ENCODE measurements at places on chromosomes 4 and X.

DNA sequence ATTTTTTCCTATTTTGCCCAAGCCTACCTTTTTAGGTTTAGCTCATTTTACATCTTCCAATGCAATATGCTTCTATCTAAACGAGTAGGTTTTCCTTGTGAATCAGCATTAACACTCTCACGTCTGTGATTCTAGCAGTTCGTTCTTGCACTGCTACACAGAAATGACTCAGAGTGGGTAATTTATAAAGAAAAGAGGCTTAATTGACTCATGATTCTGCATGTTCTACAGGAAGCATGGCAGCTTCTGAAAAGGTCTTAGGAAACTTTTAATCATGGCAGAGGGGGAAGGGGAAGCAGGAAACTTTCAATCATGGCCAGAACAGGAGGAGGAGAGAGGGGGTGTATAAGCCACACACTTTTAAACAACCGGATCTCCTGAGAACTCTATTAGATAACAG is 44.9 kb downstream of the SPANXN1 start:
- DNase-seq, result no peak

DNA sequence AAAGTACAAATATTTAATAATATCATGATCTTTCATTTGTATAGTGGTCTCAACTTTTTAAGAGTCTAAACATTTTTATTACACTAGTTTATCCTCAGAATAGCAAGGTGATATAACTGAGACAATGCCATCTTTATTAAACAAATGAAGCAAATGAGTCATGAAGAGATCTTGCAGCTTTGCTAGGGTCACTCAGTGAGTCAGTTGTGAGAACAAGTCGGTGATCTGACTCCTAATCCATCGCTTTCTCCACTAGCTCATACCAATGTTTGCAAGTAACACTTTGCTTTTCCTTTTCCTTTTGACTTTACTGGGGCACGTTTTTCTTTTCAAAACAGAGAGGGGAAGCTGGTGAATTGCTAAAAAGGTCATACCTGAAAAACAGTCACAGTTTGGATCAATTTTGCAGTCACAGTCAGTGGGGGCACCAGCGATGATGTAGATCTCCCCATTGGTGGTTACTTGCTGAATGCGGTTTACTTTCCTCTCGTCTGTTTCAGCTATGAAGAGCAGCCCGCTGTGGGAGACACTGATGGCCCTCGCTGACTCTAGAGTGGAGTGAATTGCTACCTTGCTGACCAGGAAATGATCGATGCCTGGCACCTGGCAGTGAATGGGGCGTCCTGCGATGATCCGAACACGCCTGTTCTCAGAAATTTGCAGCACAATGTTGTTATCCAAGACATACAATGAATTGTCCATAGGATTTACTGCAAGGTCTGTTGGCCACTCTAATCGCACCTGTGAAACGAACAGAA is 75.7 kb downstream of the SH2D1A start:
- DNase-seq, result no peak

- DNase-seq, result no peak
These were observed 25.3 kb upstream of the CYBB start for GRCh38 chrX:37754516-37754915.

GRCh38 chrX:12309040-12309743 is 170.9 kb downstream of the FRMPD4 start:
- DNase-seq, result no peak

DNA sequence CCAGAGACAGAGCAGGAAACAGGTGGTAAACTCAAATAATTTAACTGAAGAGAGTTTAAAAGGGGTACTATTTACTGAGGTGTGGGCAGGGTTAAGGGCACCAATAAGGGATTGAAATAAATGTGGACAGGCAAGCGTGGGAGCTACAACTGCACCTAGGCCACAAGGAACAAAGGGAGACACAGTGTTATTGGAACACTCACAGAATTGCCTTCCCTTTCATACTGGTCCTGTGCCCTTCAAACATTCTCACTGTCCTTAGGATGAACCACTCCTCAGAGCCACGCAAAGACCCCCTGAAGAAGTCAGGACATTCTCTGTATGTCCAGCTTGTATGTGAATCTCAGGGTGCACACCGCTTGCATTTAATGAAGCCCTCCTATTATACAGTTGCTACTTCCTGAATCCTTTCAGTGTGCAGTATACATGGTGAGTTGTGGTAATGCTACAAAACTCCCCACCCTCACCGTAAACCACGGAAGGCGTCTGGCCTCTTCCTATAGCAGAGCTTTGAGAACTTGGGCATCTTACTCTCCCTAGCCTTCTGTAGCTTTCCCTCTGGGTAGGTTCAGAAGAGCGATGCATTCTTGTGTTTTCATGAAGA is 9.6 kb upstream of the MRPL1 start:
- peak; percentile 73 for DNase-seq

DNA sequence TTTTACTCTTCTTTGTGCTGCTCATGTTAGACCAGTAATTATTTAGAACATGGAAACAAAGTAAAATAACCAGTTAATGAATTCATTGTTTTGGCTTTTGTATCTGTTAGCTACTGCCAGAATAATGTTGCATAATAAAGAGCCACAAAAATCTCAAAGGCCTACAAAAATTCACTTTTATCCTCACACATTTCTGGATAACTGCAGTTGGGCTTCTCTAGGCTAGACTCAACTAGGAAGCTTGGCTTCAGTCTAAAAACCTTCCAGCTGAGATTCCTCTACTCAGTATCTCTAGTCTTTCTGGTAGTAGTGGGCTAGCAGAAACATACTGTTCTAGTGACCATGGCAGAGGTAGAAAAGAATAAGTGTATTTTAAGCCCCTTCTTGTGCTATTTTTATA is 73.0 kb downstream of the FAT4 start:
- no peak for DNase-seq

DNA sequence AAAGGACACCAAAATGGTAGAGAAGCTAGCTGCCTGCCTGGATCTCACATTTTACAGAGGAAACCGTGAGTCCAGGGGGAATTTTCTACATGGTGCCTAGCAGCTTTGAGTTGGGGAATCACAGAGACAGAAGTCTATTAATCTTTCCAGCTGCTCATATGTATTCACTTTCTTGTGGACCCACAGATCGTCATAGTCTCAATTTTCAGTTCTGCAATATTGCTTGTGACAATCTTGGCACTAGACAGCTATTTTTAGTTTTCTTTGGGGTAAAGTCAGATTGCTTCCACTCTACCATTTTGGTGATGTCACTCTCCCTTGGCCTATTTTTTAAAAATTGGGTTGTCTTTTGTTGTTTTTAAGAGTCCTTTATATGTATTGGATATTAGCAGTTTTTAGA is 233.4 kb upstream of the STK26 start:
- no peak for DNase-seq

DNA sequence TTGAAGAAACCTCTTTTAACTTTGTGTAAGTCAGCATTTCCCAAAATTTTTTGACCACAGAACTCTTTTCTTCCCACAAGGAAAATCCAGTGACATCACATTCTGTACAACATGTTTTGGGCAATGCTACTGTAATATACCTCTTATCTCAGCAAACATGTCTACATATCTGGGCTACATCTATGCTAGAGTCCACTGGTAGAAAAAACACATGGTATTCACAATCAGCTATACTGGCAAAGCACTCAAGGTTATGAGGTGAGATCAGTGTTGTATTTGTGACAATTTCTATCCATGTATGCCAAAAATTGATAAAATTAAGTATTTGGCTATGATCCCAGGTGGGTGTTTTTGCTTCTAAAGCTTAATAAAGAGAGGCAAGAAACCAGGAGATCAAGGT is 98.0 kb downstream of the ATP11C start:
- DNase-seq, result no peak

GRCh38 chr4:4577359-4577875 is 35.6 kb upstream of the STX18 start:
- no peak for DNase-seq

- no peak for DNase-seq
These were observed 146.7 kb downstream of the TBL1X start for GRCh38 chrX:9611436-9612145.

GRCh38 chr4:4789462-4789861 is 70.0 kb upstream of the MSX1 start:
- no peak for DNase-seq

- no peak for DNase-seq
These were observed 8.4 kb downstream of the C4orf54 start for GRCh38 chr4:99649208-99649607.

DNA sequence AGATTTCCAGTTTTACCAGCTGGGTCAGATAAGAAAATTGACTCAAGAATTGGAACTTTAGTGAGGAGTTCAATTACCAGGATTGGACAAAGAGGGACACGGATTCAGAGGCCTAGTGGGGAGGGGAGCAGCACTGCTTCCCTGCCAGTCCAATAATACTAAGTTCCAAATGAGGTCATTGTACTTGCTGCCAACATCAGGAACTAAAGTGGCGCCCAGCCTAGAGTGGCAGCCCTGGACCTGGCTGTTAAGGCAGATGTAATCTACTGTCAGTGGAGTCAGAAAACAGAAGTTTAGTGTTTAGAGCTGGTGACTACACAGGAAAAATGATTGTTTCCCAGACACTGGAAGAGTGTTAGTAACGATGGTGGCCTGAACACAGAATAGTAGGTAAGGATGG is 42.7 kb upstream of the RAPGEF2 start:
- no peak for DNase-seq

- DNase-seq, result no peak
These were observed 162.9 kb downstream of the SMIM20 start for GRCh38 chr4:26076896-26077295.

- DNase-seq, result no peak
These were observed 339.2 kb downstream of the DCAF12L2 start for GRCh38 chrX:125826774-125827451.

DNA sequence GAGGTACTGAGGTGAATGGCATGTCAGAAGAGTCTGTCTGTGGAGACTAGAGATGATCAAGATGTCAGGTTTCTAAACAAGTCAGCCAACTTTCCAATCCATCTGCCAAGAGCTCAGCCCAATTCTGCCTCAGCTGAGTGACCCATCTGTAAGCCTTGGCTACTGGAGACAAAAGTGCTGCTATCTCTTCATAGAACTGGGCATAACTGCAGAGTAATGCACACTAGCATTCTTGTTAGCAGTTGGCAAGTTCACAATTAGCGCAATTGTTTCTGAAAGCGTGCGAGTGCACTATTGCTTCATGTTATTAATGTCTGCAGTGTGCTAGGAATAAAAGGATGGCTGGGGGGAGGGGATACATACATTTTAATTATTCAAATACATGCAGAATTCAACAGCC is 32.9 kb upstream of the SH3D19 start:
- no peak for DNase-seq

GRCh38 chrX:104513162-104513561 is 52.8 kb upstream of the IL1RAPL2 start:
- DNase-seq, result no peak

- DNase-seq, result no peak
These were observed 72.6 kb downstream of the ANAPC4 start for GRCh38 chr4:25449688-25450087.

DNA sequence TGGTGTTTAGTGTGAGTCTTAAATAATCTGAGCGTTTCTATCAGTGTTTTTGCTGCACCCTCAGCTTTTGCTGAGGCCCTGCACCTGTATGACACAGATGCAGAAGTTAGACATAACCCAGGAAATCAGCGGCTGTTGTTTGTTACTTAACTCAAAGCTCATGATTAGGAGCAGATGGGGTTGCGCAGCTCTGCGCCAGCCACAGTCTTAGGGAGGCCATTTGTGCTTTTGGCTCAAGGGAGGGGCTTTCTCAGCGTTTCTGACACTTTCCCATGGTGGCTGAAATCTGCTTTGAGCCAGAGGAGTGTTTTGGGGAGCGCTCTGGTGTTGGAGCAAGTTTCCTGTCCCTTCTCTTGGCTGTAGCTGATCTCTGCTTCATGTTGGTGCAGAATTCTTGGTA is 433.8 kb downstream of the NAF1 start:
- no peak for DNase-seq

- no peak for DNase-seq
These were observed 93.0 kb downstream of the GEMIN8 start for GRCh38 chrX:13936521-13937225.

DNA sequence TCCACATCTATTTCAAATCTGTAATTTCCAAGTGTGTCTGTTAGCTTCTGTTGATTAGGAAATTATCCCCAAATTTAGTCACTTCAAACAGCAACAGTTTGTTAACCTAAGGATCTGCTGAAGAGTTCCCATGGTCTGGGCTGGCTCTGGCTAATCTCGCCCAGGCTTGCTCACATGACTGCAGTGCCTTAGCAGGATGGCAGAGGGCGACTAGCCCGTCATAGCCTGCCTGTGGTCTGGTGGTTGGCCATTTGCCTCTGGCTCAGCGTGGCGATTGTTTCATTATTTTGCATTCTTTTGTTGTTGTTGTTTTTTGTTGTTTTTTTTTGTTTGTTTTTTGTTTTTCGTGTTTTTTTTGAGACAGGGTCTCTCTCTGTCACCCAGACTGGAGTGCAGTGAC is 264.0 kb downstream of the TRIML1 start:
- no peak for DNase-seq

DNA sequence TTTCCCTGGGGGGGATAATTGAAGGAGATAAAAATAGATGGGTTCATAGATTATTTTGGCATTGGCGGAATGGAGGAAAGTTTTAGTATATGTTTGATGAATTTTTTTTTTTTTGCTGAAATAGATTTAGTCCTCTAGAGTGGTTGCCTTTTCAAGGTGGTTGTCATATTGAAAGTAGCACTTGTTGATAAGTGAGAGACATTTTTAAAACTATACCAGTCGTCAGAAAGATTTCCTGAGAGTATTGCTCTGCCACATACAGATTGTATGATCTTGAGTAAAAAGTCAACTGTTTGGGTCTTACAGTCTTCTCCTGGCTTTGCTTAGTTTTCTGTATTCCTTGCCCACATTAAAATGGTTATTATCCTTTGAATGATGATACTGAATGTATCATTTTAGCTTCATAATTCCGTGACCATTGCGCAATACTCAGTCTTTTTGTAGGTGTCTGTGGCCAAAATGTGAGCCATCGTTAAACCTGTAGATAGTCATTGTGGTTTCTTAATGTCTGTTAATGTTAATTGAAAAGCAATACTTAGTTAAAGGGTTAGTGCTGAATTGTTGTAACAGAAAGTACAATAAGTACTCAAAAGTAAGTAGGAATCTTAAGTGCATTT is 7.1 kb downstream of the SMARCAD1 start:
- no peak for DNase-seq

DNA sequence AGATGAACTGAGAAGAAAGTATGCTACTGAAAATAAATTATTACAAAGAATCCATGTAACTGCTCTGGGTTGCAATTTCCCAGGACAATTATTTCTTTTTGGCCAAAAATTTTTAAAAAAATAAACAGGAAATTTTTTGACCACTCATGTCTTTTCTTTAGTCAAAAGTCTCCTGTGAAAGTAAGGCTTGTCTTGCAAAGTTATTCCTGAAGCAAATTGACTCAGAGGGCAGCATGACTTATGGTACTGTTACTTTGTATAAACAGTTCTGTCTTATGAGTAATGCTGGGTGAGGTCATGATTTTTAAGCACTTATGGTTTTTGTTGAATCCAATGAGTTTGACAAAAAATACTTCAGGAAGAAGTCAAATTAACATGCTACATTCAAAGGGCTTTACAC is 292.8 kb upstream of the ARSJ start:
- no peak for DNase-seq
